ENCODE measurements at places on chromosomes 6 and 20.
A peak's percentile ranks its signal among the peaks of the same experiment; 100 is the strongest.

DNA sequence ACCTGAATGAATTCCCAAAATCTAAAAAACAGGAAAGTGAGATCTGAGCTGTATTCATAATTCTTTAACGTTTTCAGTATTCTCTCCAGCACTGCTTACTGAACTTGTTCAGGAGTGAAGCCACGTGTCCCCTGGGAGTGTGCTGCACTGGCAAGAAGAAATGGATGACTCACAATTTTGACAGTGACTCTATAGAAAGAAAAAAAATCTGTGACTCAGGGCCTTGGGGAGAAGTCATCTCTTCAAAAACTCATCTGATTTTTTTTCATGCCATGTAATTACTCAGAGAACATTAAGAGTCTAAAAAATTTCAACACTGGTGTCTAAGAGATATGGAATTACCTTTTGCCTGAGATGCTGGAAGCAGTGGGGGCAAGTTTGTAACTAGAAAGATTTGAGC, 39.7 kb downstream of the ANKEF1 start:
- H3K4me3 ChIP-seq, result no peak overlapping the region
- no peak overlapping the region for H3K27ac ChIP-seq
- H3K36me3 ChIP-seq, result no peaks in the 10 kb centered on the region
- no peaks in the 10 kb centered on the region for H3K27me3 ChIP-seq
- DNase-seq, result no peak
- H3K4me1 ChIP-seq, result no peaks in the 10 kb centered on the region

DNA sequence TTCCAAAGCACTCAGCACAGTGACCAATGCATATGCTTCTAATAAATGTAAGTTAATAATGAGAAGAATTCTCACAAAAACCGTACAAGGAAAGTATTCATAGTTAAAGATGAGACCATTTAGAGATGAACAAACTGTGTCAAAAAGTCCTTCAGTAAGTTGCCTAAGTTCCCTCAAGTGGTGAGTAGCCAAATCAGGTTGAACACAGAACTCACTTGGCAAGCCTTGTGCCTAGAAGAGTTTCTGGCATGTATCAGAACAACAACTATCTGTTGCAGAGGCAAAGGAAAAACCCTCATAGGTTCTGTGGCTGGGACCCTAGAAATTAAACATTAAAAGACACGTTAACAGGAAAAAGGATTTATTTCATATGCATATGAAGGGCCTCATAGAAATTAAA, 129.6 kb upstream of the DOK5 start:
- no peaks in the 10 kb centered on the region for H3K27me3 ChIP-seq
- peaks cover 10% of the 10 kb centered on the region for H3K4me1 ChIP-seq
- no peaks in the 10 kb centered on the region for H3K36me3 ChIP-seq
- H3K4me3 ChIP-seq, result no peak overlapping the region
- no peak for DNase-seq

DNA sequence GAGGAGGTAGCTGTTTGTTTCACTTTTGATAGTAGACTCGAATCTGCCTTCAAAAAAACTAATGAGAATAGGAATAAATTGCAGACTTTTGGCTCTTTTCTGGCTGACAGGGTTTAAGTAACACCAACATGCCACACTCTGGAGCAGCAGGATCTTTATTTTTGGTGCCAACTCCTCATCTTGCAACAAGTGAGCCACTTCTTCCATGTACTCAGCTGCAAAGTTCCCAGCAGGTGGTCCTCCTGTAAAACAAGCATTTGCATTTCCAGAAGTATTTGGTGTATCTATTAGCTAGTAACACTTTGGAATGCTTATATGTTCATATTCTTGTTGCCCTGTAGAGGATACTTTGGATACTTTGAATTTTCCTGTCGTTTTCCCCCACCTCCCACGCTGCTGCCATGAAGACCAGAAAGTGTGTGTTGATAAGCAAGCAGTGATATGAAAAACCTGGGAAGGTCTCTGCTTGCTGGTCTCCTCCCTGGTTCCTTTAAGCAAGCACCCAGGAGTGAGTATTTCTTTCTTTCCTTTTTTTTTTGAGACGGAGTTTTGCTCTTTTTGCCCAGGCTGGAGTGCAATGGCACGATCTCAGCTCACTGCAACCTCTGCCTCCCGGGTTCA, 1.0 kb downstream of the ARMH2 start:
- no peaks in the 10 kb centered on the region for H3K4me1 ChIP-seq
- no peak overlapping the region for H3K27ac ChIP-seq
- no peaks in the 10 kb centered on the region for H3K36me3 ChIP-seq
- no peaks in the 10 kb centered on the region for H3K27me3 ChIP-seq

DNA sequence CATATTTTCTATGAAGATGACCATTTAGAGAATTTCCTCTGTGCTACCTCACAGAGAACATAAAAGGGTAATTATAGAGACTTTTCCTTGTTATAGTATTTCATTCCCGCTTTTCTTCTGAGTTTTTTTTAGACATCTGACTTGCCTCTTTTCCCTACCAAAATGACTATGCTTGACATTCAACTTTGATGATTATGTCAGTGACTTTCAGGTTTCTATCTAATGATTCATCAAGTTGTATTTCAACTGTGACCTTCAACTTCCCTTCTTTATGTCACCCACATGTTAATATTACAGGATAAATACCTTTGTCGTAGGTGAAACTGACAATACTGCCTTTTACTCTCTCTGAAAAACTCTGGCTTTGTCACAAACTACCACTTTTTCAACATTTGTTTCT, 95.3 kb downstream of the MLIP start:
- no peaks in the 10 kb centered on the region for H3K27me3 ChIP-seq
- no peaks in the 10 kb centered on the region for H3K4me1 ChIP-seq
- no peak for DNase-seq
- no peak overlapping the region for H3K27ac ChIP-seq

DNA sequence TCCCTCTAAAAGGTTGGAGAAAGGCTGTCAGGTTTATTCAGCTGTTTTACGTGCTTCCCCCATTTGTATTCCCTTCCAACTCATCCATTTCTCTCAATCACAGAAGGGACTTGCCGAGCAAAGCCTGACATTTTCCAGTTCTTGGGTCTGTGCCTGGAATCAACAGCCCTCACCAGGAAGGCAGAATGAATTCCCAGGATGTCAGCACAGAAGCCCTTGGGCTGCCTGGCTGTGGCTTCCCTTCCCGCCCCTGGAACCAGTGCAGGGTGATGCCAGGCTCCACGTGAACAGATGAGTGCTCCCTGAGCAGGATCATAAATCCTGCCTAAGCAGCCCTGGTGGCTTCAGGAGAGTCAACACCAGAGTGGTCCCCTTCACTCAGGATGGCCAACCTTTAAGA, 86.1 kb upstream of the CD83 start:
- DNase-seq, result no peak
- H3K4me3 ChIP-seq, result no peak overlapping the region
- no peaks in the 10 kb centered on the region for H3K36me3 ChIP-seq
- no peaks in the 10 kb centered on the region for H3K27me3 ChIP-seq
- H3K4me1 ChIP-seq, result no peaks in the 10 kb centered on the region
- no peak overlapping the region for H3K27ac ChIP-seq

DNA sequence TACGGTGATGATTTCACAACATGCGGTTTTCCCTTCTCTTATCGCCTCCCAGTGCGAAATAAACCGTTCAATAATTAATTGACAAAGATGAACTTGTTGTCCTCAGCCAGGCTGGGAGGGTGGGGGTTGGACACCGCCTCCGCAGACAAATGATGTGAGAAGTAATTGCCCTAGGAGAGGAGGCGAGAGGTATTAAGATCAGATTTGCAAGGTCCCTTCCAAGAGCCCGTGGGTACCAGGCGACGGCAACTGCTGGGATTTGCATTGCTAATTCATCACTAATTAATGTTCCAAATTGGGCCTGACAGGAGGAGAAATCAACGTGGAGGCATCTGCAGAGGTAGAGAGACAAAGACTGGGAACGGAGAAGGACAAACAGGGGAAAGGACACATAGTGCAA, 90.2 kb upstream of the CCDC167 start:
- DNase-seq, result no peak
- no peaks in the 10 kb centered on the region for H3K36me3 ChIP-seq
- peaks cover 15% of the 10 kb centered on the region for H3K27me3 ChIP-seq
- H3K4me3 ChIP-seq, result no peak overlapping the region

DNA sequence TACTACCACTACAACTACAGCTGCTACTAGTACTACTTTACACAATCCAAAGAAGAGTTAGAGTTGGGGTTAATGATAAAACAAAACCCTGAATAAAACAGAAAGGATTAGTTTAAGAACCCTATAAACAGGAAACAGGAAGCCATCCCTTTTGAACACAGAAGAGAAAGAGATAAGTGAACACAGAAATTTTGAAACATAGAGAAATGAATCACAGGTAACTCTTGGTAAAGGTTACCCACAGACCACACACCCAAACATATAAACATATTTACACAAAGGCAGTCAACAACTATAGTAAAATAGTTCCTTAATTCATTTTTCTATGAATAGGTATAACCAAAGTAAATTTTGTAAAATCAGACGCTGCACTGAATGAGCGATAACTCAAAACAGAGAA, 98.1 kb downstream of the RNGTT start:
- no peak overlapping the region for H3K27ac ChIP-seq
- DNase-seq, result no peak
- H3K36me3 ChIP-seq, result no peaks in the 10 kb centered on the region
- no peaks in the 10 kb centered on the region for H3K4me1 ChIP-seq
- no peak overlapping the region for H3K4me3 ChIP-seq

DNA sequence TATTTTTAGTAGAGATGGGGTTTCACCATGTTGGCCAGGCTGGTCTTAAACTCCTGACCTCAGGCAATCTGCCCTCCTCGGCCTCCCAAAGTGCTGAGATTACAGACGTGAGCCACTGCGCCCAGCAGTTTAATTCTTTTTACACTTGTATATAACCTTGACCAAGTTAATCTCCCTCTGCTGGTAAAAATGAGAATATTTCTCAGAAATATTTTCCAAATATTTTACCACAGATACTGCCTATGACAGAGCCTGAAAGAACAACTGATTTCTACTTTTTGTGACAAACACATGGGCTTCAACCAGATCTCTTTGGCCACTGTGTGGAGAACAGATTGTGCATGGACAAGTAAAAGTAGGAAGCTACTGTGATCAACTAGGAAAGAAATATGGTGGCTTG, 21.2 kb upstream of the NHSL1 start:
- H3K4me1 ChIP-seq, result peaks cover 13% of the 10 kb centered on the region
- no peak for DNase-seq
- no peak overlapping the region for H3K27ac ChIP-seq
- H3K4me3 ChIP-seq, result no peak overlapping the region
- H3K36me3 ChIP-seq, result no peaks in the 10 kb centered on the region

DNA sequence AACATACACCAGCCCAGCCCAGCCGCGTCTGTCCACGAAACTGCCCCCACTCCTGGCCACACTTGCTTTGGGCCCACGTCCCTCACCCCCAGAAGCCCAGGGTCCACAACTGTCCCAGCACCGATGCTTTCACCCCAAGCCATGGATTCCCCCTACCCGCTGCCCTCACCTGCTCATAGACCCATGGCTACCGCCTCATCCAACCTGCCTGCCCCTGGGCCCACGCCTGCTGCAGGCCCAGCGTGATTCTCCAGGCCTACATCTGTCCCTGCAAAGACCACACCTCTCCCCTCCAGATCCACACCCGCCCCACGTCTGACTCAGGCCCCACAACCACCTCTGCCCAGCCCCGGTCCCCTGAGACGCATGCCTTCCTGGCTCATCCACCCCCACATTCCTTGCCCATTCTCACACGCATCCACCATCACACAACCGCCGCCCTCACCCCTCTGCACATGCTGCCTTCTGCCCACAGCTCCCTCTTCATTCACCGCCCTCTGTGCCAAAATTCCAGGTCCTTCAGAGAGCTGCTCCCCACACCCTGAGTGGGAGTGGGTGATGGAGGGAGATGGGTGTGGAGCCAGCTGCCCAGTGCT, 86.7 kb downstream of the GRM4 start:
- H3K36me3 ChIP-seq, result no peaks in the 10 kb centered on the region
- no peak overlapping the region for H3K4me3 ChIP-seq
- no peaks in the 10 kb centered on the region for H3K4me1 ChIP-seq
- peaks cover 23% of the 10 kb centered on the region for H3K27me3 ChIP-seq
- DNase-seq, result no peak
- H3K27ac ChIP-seq, result no peak overlapping the region

DNA sequence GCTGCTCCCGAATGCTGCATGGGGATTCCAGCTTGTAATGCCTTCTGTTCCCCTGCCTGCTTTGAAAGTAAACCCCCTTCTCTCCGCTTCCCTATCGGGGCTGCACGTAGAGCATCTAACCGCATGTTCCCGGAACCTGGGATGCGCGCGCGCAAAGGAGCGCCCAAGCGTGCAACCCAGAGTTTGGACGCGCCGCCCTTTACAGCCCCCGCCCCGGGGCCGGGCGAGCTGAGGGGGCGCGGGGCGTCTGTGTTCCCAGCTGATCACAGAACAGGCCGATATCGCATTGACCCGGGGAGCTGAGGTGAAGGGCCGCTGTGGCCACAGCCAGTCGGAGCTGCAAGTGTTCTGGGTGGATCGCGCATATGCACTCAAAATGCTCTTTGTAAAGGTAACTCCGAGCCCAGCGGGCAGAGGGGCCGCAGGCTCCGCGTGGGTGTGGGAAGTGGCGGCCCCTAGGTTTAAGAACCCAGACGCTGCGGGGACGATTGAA, 1.4 kb downstream of the LAMP5 start:
- peaks cover 61% of the 10 kb centered on the region for H3K27me3 ChIP-seq
- H3K27ac ChIP-seq, result no peak overlapping the region
- H3K4me3 ChIP-seq, result peak overlapping the region; percentile 35
- peaks cover 30% of the 10 kb centered on the region for H3K4me1 ChIP-seq
- H3K36me3 ChIP-seq, result no peaks in the 10 kb centered on the region

- H3K27ac ChIP-seq, result no peak overlapping the region
- no peak for DNase-seq
- no peaks in the 10 kb centered on the region for H3K27me3 ChIP-seq
- no peaks in the 10 kb centered on the region for H3K4me1 ChIP-seq
- no peaks in the 10 kb centered on the region for H3K36me3 ChIP-seq
Measured at GRCh38 chr20:53805895-53806384, 212.3 kb upstream of the ZNF217 start.

- H3K4me3 ChIP-seq, result no peak overlapping the region
- H3K4me1 ChIP-seq, result no peaks in the 10 kb centered on the region
- H3K27me3 ChIP-seq, result no peaks in the 10 kb centered on the region
- no peaks in the 10 kb centered on the region for H3K36me3 ChIP-seq
- no peak overlapping the region for H3K27ac ChIP-seq
Measured at GRCh38 chr6:64227863-64228262, 592.3 kb downstream of the PHF3 start.

DNA sequence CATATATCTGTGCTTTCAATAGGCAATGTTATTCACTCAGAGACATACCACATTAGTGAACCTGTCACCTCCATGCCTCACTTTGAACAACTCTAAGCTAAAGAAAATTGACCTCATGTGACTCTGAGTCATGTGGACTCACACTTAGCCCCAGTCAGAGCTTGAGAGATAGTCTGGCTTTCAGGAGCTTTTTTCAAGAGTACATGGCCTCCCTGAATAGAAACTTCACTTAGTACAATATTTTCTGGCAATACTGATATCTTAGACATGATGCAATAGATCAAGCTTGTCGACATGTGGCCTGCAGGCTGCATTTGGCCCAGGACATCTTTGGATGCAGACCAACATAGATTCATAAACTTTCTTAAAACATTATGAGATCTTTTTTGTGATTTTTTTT, 8.5 kb downstream of the SPTLC3 start:
- H3K27ac ChIP-seq, result no peak overlapping the region
- H3K36me3 ChIP-seq, result no peaks in the 10 kb centered on the region
- H3K4me1 ChIP-seq, result peaks cover 6% of the 10 kb centered on the region
- H3K4me3 ChIP-seq, result no peak overlapping the region
- no peak for DNase-seq
- H3K27me3 ChIP-seq, result no peaks in the 10 kb centered on the region

GRCh38 chr6:100267721-100268123, 197.0 kb downstream of the SIM1 start:
- no peak overlapping the region for H3K4me3 ChIP-seq
- H3K27me3 ChIP-seq, result no peaks in the 10 kb centered on the region
- no peak for DNase-seq
- H3K4me1 ChIP-seq, result no peaks in the 10 kb centered on the region

Data from lower lobe of right lung (tissue), 2 donors.